ENCODE measurements at places on chromosomes 4 and X. TPM values are rescaled to one million over a fixed set of nuclear protein-coding genes. Genes with fewer than 3 reads are reported as not detected.

MGARP gene
- total RNA-seq: 4.3 TPM

DNA sequence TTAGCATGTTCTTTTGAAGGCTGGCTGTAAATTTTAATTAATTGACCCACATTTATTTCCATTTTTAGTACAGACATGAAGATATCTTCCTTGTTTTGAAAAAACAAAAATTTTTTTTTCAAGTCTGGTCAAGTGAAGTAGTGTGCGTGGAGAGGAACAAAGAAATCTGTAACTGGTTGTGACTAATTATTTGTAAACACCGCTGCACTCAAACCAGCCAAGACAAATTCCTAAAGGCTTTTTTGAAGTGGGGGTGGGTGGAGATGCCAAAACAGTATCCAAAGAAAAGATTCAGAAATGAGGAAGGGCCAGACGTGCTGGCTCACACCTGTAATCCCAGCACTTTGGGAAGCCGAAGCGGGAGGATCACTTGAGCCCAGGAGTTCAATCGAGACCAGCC, 88.3 kb downstream of the SHROOM2 start:
- H3K27me3 ChIP-seq: no peaks in the 10 kb centered on the region
- H3K27ac ChIP-seq: no peak overlapping the region
- H3K4me3 ChIP-seq: no peak overlapping the region
- peaks cover 14% of the 10 kb centered on the region for H3K36me3 ChIP-seq
- no peak for DNase-seq

DNAAF6 gene
- not detected for total RNA-seq

DNA sequence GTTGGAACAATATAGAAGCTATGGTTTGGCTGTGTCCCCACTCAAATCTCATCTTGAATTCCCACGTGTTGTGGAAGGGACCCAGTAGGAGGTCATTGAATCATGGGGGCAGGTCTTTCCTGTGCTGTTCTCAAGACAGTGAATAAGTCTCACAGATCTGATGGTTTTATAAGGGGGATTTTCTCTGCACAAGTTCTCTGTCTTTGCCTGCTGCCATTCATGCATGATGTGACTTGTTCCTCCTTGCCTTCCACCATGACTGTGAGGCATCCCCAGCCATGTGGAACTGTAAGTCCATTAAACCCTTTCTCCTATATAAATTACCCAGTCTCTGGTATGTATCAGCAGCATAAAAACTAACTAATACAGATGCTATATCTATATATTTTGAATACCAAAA, 135.2 kb upstream of the EDNRA start:
- H3K27me3 ChIP-seq: no peaks in the 10 kb centered on the region
- H3K27ac ChIP-seq: no peak overlapping the region
- no peaks in the 10 kb centered on the region for H3K36me3 ChIP-seq
- H3K4me1 ChIP-seq: no peaks in the 10 kb centered on the region
- no peak overlapping the region for H3K4me3 ChIP-seq
- no peak for DNase-seq

- H3K4me1 ChIP-seq: no peaks in the 10 kb centered on the region
- no peak for DNase-seq
- no peak overlapping the region for H3K4me3 ChIP-seq
Measured at GRCh38 chr4:70619288-70619687, 9.3 kb upstream of the ENAM start.

DNA sequence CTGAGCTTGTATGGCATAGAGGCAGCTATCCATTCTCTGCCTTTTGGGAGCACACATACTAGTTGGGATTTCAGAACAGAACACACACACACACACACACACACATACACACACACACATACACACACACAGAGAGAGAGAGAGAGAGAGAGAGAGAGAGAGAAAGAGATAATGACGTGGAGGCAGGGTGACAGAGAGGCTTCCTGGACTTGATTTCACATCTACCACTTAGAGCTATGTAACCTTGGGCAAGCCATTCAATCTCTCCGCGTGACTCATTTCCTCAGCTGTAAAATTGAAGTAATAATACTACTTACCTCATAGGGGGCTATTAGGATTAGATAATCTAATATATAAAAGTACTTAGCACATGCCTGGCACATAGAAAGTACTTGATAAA, 12.3 kb upstream of the GRIA3 start:
- no peak for DNase-seq
- H3K4me3 ChIP-seq: no peak overlapping the region
- no peaks in the 10 kb centered on the region for H3K27me3 ChIP-seq

- H3K27ac ChIP-seq: no peak overlapping the region
- H3K36me3 ChIP-seq: no peaks in the 10 kb centered on the region
- no peak for DNase-seq
Measured at GRCh38 chr4:112901962-112902411, 147.5 kb upstream of the ANK2 start.

ETDB gene
- total RNA-seq: not detected

DNA sequence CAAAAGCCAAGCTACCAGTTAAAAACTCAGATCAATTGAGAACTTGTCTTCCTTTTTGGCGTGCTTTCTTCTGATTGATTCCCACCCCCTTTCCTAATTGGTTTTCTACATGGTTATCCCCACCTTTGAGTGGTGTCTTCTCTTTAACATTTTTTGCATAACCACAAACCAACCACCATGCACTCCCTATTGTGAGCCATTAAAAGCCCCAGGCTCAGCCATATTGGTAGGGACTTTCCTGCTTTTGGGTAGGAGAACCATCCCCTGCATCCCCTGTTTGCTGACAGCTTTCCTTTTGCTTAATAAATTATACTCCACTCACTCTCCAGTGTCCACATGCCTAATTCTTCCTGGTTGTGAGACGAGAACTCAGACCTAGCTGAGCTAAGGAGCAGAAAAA, 1651.4 kb upstream of the IGFBP7 start:
- DNase-seq: no peak
- H3K27ac ChIP-seq: no peak overlapping the region
- H3K4me1 ChIP-seq: no peaks in the 10 kb centered on the region
- H3K4me3 ChIP-seq: no peak overlapping the region
- H3K36me3 ChIP-seq: no peaks in the 10 kb centered on the region

DNA sequence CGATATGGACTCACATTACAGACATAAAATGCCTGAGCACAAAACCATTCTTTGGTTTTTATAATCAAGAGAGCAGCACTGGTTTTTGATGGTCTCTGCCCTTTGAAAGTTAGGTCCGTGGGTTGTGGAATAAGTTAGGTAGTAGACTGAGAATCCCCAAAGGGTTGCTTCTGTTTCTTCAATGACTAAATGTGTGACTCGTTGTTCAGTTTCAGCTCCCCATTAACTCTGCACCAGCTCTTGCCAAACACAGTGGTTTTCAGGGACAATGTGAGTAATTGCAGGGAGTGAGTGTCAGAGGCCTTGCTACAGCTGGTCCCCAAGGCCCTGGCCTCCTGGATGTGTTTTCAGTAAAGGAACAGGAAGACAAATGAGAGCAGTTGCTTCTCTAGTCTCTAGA, 24.8 kb downstream of the SMIM20 start:
- H3K4me3 ChIP-seq: no peak overlapping the region
- H3K4me1 ChIP-seq: no peaks in the 10 kb centered on the region
- DNase-seq: no peak
- no peak overlapping the region for H3K27ac ChIP-seq
- no peaks in the 10 kb centered on the region for H3K36me3 ChIP-seq
- H3K27me3 ChIP-seq: no peaks in the 10 kb centered on the region

DNA sequence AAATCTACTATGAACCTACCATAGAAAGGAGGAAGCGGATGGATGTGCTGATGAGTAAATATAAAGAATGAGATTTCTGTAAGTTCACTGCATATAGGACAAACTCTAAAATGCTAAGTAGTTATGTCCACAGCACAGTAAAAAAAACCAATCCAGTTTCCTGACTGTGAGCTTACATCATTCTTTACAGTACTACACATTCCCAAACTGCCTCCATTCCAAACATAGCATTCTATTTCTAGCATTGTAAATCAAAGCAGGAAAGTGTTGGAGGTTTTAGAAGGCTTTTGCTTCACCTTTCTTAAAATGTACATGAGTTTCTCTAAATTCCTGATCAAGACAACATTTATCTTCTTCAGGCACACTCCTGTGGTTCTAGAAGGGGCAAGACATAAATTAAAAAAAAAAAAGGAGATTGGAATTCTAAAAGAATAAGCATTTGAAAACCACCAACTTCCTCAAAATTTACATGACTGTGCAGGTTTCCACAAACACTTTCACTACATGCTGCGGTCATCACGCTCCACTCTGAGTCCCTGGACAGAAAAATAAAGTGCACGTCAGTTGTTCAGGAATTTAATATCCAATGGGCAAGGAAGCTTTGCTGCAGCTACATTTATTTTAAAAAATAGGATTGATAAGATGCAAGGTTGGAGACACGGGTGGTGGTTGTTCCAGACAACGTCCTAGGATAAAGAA, 297.6 kb upstream of the STS start:
- no peaks in the 10 kb centered on the region for H3K27me3 ChIP-seq
- peaks cover 4% of the 10 kb centered on the region for H3K4me1 ChIP-seq
- H3K27ac ChIP-seq: peak overlapping the region; percentile 85
- peak overlapping the region; percentile 6 for H3K4me3 ChIP-seq

- no peak for DNase-seq
- no peak overlapping the region for H3K4me3 ChIP-seq
- no peaks in the 10 kb centered on the region for H3K27me3 ChIP-seq
Measured at GRCh38 chrX:39205467-39205866, 404.2 kb downstream of the MID1IP1 start.

DNA sequence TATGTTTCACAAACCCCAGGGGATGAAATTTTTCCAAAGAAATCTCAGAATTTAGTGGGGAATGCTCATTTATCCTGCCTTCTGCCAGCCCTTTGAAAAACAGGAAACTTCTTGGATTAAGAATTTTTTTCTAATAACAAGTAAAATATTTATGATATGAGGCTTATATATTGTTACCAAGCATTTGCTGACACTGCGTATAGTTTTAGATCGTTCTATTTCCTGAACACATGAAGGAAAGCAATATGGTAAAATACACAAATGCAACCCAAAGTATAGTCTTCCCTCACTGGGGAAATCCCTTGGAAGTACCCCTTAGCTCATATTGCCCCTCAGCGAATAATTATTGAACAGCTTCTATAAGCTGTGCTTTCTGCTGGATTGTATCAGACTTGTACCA, 54.4 kb upstream of the MND1 start:
- H3K27me3 ChIP-seq: no peaks in the 10 kb centered on the region
- H3K27ac ChIP-seq: no peak overlapping the region
- no peaks in the 10 kb centered on the region for H3K4me1 ChIP-seq
- no peak for DNase-seq
- H3K4me3 ChIP-seq: no peak overlapping the region

EPHA5 gene
- not detected for total RNA-seq

CCDC149 gene
- 5.0 TPM for total RNA-seq

DNA sequence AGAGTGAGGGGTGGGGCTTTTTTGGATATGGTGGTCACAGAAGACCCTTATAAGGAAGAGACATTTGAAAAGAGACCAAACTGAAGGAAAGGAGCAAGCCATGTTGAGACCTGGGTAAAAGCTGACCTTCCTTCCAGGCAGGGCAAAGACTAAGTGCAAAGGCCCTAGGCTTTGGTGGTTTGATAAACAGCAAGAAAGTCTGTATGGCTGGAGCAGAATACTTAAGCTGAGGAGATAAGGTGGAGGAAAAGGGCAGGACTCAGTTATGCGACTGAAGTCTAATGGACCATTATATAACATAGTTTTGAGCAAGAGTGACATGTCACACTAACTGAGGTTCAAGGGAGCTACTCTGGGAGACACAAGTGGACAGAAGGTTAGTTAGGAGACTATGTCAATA, 20.0 kb downstream of the SH3RF1 start:
- H3K4me1 ChIP-seq: peaks cover 11% of the 10 kb centered on the region
- H3K27ac ChIP-seq: peak overlapping the region; percentile 35
- H3K4me3 ChIP-seq: no peak overlapping the region
- H3K36me3 ChIP-seq: peaks cover 9% of the 10 kb centered on the region
- DNase-seq: no peak
- H3K27me3 ChIP-seq: no peaks in the 10 kb centered on the region

- no peaks in the 10 kb centered on the region for H3K4me1 ChIP-seq
- peaks cover 35% of the 10 kb centered on the region for H3K27me3 ChIP-seq
- no peak overlapping the region for H3K27ac ChIP-seq
Measured at GRCh38 chrX:139200793-139201192, 329.7 kb upstream of the F9 start.

FRMPD3 gene
- total RNA-seq: 0.26 TPM

ARHGAP36 gene
- 0.37 TPM for total RNA-seq

- H3K36me3 ChIP-seq: no peaks in the 10 kb centered on the region
- no peak for DNase-seq
- H3K27ac ChIP-seq: no peak overlapping the region
- no peak overlapping the region for H3K4me3 ChIP-seq
- peaks cover 3% of the 10 kb centered on the region for H3K4me1 ChIP-seq
Measured at GRCh38 chrX:148572337-148572736, 71.9 kb downstream of the AFF2 start.

DNA sequence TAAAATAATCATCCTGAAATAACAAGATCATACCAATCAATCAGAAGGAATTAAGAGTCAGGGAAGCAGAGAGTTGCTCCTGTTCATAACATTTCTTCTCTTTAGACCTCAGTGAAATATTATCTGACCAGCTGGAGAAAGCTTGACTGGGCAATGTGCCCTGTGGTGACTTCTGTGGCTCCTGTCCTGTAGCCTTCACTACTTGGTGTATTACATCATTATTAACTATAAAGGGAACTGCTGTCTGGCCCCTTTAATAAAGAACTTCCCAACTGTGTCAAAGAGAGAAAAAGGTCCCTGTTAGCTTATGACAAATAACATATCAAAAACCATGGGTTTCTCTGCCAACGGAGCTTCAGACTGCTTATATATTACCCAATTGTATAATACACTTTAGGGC, 18.0 kb downstream of the OPHN1 start:
- peaks cover 4% of the 10 kb centered on the region for H3K36me3 ChIP-seq
- H3K4me3 ChIP-seq: no peak overlapping the region
- no peaks in the 10 kb centered on the region for H3K27me3 ChIP-seq
- no peaks in the 10 kb centered on the region for H3K4me1 ChIP-seq

LRP2BP gene
- 0.20 TPM for total RNA-seq

DNA sequence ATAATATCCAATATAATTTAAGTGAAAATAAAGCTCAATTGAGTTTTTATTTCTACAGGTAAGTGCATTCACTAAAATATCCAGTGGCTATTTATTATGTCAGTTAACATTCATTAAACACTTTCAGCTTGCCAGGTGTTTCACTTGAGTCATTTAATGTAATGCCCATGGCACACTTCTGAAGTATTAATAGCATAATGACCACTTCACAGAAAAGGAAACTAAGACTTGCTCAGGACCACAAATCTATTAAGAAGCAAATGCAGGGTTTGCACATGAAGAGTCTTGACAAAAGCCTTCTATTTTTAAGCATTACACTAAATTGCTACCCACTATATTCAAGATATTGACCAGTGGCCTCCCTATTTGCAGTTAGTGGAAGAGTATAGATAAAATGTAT, 612.7 kb downstream of the KCTD8 start:
- no peaks in the 10 kb centered on the region for H3K27me3 ChIP-seq
- H3K36me3 ChIP-seq: no peaks in the 10 kb centered on the region
- DNase-seq: no peak
- no peak overlapping the region for H3K4me3 ChIP-seq
- no peak overlapping the region for H3K27ac ChIP-seq
- H3K4me1 ChIP-seq: no peaks in the 10 kb centered on the region

- no peaks in the 10 kb centered on the region for H3K27me3 ChIP-seq
- DNase-seq: no peak
- peak overlapping the region; percentile 41 for H3K27ac ChIP-seq
- peaks cover 15% of the 10 kb centered on the region for H3K36me3 ChIP-seq
- no peak overlapping the region for H3K4me3 ChIP-seq
Measured at GRCh38 chrX:6708676-6709380, 173.9 kb upstream of the VCX3A start.
